ENCODE measurements at places on chromosomes 5 and 9.

- peak; percentile 28 for DNase-seq
Measured at GRCh38 chr9:93268551-93269314, 84.8 kb downstream of the WNK2 start.

DNA sequence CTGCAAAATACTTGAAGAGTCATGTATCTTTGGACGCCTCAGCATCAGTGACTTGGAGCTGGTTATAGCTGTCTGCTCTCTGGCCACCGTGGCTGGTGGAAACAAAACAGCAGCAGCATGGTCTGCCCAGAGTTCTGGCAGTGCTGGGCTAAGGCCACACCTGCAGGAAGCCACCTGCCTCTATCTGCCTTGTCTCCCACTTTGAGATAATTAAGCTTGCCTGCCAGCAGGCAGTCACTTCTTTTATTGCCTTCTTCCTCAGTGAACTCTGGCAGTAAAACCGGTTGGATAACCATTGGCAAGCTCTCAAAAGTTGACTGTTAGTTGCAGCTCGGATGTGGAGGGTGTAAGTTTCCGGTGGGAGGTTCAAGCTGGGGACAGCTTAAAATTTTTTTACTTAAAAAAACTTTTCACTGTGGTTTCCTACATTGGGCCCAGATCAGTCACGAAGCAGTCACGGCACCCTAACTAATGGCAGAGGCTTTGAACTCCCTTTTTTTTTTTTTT, 4.9 kb downstream of the SMIM3 start:
- DNase-seq: peak; percentile 80

GRCh38 chr9:135857843-135858242, 49.5 kb downstream of the CAMSAP1 start:
- DNase-seq: no peak

- no peak for DNase-seq
Measured at GRCh38 chr9:70642341-70642740, 227.9 kb upstream of the KLF9 start.

- DNase-seq: no peak
Measured at GRCh38 chr9:88872192-88872946, 118.9 kb upstream of the S1PR3 start.

DNA sequence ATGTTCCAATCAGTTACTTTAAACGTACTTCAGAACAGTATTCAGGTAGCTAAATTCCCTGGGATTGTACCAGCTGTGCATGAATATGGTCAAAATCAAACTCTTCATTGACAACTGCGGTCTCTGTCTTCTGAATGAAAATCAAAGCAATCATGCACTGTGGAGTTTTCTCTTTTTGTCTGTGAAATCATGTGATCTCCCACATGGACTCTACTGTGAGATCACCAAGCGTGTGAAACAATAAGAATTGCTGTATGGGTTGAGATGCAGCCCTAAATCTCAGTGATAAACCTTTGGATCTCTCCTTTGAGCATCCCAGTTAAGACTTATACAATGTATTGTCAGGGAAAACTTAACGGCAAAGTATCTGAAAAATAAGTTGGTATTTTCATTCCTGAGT, 6.1 kb downstream of the NRG2 start:
- no peak for DNase-seq

DNA sequence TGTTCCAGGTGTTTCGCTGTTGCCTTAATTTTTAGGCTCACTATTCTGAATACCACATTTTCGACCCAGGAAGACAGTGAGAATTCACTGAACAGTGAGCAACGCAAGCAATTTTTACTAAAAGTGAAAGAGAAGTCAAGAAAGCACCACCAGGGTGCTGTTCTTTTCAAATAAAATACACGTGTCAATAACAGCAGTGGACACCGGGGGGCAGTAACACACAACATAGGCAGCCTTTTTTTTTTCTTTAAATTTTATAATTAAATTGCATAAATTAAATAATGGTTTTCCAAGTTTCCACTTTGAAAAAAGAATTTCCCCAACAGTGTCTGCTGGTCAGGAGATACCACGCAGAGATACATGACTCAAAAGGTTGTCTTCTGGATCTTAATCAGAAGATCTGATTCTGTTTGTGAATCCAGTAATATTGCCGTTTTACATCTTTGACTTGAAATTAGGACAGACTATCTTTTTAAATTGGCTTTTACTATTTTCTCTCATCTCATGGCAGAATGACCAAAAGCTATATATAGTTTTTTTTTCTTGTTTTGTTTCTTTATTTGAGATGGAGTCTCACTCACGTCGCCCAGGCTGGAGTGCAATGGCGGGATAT, 47.1 kb upstream of the SH3GL2 start:
- peak; percentile 12 for DNase-seq

- DNase-seq: peak; percentile 42
Measured at GRCh38 chr5:7321724-7322123, 74.2 kb upstream of the ADCY2 start.

DNA sequence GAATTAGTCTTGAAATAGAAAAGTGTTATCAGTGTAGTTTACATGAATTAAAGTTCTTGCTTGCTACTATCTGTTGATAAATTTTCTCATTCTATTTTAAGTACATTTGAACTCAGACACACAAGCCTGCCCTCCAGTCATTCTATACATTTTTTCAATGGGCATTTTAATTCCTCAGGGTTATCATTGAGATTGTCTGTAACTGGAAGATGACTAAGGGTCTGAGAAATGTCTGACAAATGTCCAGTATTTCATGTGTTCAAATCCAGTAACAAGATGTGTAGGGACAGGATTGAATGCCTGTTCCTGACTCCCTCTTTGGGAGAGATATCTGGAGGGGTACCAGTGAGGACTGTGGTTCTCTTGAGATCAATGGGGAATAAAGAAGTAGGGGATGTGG, 223.9 kb upstream of the ADAMTSL1 start:
- DNase-seq: no peak

DNA sequence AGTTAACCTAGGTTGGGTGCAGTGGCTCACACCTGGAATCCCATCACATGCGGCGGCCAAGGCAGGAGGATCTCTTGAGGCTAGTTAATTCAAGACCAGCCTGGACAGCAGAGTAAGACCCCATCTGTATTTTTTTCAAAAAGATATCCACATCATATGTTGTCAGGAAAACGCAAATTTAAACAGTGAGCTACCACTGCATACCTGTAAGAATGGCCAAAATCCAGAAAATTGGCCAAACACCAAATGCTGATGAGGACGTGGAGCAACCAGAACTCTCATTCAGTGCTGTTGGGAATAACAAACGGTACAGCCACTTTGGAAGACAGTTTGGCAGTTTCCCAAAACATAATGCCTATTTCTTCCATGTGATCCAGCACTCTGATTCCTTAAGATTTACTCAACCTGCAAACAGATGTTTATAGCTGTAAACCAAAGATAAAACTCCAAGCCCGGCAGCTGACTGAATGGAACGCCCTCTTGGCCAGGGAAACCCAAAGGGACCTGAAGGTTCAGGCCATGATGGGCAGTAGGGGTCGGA, 12.4 kb downstream of the CEL start:
- no peak for DNase-seq

- no peak for DNase-seq
Measured at GRCh38 chr5:125583321-125584139, 837.1 kb upstream of the ZNF608 start.

- no peak for DNase-seq
Measured at GRCh38 chr9:127991757-127992274, 11.0 kb upstream of the EEIG1 start.

DNA sequence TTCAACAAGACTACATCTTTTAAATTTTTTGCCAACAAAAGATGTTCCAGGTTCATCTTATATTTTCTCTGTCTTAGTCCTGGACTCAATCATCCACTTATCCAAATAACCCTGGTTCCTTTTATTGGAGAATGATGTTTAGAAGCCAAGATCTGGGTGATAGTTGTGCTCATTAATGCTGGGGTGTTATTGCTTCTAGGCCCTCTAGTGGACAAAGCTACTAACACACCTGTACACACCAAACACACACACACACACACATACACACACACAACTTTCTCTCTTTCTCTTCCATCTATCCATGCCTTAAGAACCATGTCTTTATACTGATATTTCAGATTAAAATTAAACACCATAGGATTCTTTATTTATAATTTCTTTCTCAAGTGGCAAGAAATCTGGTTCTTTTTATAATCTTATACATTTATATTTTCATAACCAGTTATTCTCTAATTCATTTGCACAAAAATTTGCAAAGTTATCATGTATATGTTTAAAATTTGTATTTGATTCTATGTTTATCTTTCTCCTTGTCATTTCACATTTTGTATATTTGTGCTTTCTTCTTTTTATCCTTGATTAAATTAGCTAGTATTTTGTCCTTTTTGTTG, 179.1 kb upstream of the SMIM23 start:
- no peak for DNase-seq

DNA sequence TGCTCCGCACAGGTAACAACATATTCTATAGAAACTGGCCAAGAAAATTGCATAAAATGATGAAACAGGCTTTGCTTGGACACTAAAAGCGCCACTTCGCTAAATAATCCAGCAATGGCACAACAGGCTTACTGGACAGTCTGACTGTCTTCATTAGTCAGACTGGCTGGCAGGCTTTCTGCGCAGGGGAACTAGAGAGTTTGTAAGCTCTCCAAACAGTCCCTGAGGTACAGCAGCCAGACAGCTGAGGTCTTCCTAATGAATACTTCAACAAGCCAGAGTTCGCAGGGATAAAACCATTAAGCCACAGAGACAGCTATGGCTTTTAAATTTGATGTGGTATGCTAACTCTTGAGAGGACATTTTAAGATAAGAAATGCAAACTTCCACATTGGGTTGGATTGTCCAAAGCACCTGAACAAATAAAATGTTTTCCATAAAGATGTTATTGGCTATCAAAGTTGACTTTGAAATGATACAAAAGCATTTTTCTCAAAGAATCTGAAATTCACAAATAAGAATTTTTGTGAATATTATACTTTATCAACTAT, 20.7 kb downstream of the PLK2 start:
- DNase-seq: no peak

DNA sequence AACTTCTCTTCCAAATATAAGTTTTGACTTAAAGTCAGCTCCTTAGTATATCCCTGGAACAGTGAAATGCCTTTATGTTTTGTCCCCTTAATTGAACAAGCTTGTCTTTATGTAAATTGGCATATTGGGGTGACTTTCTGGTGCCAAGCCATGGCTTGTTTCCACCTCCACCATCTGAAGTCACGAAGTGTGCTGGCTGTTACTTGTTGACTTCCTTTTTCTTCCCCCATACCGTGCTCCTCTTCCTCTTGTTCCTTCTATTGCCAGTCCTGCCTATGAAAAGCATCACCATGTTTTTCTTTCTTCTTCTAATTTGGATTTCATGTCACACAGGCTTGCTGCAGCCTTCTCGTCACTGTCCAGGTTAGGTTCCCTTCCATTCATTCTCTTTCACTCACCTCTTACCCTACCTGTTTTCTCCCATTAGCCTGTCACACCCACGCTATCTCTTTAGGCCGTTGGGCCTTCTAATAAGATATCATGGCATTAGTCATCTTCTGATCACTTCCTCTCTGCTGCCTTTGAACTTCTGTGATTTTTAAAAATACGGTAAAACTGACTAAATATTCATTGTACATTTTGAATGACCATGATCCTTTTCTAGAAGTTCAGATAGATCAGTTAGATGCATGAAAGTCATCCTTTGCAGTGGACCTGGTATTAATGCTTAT, 48.1 kb downstream of the IQGAP2 start:
- no peak for DNase-seq

GRCh38 chr9:137038916-137039315, 7.0 kb upstream of the FUT7 start:
- DNase-seq: no peak

GRCh38 chr9:104748359-104749031, 1.0 kb downstream of the NIPSNAP3A start:
- no peak for DNase-seq

GRCh38 chr5:90558344-90559192, at the start of gene ADGRV1:
Gene ADGRV1 (plus strand): TSS chr5:90558797. CDS start chr5:90558896, 99 bp downstream.
- peak; percentile 86 for DNase-seq

- no peak for DNase-seq
Measured at GRCh38 chr5:7673658-7674057, 177.3 kb downstream of the CFAP90 start.

DNA sequence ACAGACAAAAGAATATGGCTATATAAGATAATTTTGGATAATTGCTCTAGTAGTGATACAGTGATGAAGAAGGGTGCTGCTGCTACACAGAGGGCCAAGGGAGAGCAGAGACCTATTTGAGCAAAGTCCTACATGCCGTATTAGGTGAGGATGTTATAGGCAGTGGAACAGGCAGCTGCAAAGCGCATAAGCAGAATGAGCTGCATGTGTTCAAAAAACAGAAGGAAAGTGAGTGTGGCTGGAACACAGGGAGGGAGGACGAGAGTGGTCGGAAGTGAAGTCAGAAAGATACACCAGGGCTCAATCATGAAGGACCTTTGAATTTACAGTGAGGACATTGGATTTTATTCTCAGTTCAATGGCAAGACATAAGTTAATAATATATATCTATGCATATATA, 35.4 kb downstream of the ITGA2 start:
- no peak for DNase-seq

DNA sequence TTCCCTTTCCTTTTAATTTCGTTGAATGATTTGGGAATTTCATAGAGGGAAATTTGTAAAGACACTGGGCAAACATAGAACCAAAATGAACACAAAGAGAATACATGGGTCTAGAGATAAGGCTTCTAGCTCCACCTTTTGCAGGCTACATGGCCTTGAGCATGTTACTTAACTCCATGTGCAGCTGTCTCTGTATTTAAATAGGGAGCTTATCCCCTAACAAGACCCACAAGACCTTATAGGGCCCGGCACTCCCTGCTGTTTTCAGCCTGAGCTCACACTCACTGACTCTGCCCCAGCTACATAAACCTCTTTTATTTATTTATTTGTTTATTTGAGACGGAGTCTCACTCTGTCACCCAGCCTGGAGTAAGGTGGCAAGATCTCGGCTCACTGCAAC, 30.6 kb upstream of the TLE1 start:
- no peak for DNase-seq

DNA sequence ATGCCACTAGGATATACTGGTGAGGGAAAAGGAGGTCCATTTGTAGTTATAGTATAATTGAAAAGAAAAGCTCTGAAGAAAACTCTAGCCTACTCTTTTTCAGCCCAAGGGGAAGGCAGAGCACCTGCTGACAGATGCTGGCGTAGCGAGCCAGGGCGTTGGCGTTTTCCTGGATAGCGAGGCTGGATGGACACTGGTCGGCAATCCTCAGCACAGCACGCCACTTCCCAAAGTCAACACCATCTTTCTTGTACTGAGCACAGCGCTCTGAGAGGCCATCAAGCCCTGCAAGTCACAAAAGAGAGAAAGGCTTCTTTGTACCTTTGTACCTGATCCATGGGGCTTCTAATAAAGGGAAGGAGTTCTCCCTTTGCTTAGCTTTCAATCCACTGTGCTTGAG, 8.2 kb downstream of the ALDOB start:
- DNase-seq: no peak

Data from mucosa of gallbladder (tissue), 1 donor.